ENCODE measurements at places on chromosomes 16 and 17.

GRCh38 chr16:73268366-73268993, 220.6 kb upstream of the ZFHX3 start:
- peak; percentile 40 for DNase-seq

- no peak for DNase-seq
Measured at GRCh38 chr16:112153-112840, 26.2 kb downstream of the NPRL3 start.

GRCh38 chr17:17900615-17901520, 64.1 kb upstream of the SREBF1 start:
- no peak for DNase-seq

DNA sequence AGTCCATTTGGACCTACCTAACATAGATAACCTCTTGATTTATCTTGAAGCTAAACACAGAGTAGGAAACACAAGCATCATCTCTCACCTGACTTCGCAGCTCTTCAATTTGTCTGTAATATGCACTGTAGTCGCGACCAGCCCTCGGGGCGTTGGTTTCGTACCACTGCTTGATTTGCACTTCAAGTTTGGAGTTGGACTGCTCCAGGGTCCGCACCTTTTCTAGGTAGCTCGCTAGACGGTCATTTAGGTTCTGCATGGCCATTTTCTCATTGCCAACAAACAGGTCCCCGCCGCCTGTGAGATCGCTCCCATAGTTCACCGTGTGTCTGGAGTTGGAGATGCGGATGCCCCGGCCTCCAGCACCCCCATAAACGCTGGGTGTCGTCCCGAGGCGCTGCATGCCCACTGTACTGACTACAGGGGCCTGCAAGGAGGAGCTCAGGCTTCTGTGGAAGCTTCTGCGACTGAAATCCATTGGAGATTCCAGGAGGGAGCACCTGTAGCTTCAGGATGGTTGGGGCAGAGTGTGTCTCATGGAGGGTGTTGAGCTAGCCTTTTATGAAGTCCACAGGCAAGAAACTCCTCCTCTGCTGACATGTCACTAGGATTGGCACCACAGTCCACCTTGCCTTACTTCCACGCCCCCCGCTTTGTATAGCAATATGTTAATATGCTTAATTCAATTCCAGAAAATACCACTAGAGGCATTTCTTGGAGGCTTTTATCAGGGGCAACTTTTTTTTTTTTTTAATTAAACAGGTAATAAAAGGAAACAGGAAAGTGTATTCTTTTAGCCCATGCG, at the start of gene KRT20:
TSS of gene KRT20 (minus strand) at position 535 of the 805 bp plus-strand sequence. CDS start at position 478, 57 bp downstream.
- no peak for DNase-seq

DNA sequence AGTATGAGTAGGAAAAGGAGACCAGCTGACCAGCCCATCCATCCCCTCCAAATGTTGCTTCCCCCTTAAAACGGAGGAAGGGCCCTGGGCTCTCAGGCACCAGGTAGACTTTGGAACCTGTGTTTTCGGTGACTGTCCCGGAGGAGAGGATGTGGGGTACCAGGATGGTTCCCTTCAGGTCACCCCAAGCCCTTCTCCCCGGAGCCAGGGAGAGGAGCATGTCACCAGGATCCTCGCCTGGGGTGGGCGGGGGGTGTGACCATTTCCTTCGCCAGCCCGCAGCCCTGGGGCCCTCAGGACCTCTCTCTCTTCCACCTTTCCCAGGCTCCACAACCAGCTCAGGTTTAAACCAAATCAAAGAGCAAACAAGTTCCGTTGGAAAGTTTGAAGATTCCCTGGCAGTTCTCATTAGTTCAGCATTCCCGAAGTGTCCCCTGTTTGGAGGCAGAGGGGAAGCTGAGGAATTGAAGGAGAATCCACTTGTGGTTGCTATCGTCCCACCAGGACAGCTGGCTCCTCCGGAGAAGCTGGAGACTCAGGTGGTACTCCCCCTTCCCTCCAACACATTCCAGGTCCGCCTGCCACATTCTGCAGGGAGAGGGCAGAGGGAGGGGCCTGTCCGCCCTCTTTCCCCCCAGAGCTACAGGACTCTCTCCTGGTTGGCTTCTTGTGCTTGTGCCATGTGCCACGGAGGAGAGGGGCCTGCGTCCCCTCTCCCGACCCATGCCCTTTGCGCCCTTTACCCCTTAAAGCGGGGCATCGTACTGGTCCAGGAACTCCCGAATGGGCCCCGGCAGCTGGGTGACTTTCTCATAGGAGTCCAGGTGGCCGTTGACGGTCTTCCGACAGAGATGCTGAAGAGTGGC, 2.0 kb downstream of the SOCS3 start:
- no peak for DNase-seq

DNA sequence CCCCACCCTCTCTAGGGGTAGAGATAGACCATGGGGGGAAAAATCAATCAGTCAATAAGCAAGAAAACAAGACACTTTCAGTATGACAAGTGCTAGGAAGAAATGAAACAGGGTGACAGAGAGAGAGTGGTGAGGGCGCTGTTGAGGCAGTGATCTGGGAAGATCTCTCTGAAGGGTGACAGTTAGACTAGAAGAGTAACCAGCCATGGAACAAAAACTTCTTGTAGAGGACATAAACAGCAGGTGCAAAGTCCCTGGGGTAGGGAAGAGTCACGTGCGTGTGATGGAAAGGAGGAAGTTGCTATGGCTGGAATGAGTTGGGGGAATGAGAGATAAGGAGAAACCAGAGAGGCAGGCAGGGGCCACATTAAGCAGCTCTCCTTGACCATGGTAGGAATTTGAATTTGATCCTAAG, 16.8 kb upstream of the EMP2 start:
- no peak for DNase-seq

DNA sequence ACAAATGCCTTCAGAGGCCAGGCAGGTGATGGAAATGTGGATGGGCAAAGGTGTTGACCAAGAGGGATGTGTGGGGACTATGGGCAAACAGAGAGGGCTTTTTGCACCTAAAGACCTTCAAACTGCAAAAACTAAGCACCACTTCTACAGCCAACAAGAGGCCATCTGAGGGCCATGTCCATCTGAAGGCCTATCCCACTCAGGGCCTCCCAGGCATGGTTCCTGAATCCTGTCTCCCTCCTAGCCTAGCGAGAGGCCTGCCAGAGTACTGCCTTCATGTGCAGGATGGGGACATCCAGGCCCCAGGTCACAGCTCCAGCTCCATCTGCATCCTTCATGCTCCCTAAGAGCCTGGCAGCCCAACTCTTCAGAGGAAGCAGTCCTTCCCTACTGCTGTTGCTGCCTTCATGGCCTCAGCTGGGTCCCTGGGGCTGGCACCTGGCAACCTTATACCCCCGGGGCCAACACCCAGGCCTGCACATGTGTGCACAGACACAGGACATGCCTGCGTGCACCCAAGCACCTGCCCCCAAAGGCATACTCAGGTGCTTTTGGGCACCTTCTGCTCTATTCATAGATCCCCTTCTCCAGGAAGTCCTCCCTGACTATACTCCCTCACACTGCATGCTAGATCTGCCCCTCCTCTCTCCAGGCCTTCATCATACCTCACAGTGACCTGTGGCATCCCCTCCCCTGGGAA, 95.2 kb downstream of the C16orf78 start:
- no peak for DNase-seq

- no peak for DNase-seq
Measured at GRCh38 chr17:27241346-27241946, 52.5 kb upstream of the WSB1 start.

GRCh38 chr16:12942861-12943260, 41.5 kb downstream of the SHISA9 start:
- no peak for DNase-seq

DNA sequence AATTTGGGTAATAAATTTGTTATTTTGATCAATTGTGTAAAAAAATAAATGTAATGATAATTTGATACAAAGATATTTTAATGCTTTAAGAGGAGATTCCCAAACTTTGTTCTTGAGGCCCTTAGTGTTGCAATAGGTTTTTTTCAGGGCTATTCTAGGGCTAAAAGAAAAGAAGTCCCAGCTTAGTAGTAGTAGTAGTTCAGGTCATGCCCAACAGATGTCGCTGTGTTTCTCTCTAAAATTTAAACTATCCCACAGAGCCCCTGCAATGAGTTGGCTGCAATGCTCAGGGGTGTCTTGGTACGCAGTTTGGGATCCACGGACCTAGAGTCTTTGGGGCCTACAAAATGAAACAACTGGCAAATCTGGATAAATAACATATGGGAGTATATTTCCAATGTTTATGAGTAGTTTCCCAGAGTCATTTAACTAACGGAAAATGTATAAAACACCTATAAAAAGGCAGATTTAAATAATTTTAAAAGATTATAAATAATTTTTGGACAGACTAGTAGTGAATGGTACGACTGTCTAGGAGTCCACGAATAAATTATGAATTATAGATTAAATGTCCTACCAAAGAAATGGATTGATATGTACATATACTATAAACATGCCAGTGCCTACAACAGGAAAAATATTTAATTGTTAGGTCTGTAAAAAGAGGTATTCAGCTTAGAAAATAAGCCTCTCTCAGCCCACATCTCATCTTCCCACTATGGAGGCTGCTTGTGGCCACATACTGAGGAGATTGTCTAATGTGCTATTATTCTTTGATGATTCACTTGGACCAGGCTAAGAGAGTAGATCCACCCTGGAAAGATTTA, 228.5 kb upstream of the PMFBP1 start:
- peak; percentile 79 for DNase-seq

GRCh38 chr17:73591296-73592078, 52.8 kb downstream of the SDK2 start:
- DNase-seq, result no peak

DNA sequence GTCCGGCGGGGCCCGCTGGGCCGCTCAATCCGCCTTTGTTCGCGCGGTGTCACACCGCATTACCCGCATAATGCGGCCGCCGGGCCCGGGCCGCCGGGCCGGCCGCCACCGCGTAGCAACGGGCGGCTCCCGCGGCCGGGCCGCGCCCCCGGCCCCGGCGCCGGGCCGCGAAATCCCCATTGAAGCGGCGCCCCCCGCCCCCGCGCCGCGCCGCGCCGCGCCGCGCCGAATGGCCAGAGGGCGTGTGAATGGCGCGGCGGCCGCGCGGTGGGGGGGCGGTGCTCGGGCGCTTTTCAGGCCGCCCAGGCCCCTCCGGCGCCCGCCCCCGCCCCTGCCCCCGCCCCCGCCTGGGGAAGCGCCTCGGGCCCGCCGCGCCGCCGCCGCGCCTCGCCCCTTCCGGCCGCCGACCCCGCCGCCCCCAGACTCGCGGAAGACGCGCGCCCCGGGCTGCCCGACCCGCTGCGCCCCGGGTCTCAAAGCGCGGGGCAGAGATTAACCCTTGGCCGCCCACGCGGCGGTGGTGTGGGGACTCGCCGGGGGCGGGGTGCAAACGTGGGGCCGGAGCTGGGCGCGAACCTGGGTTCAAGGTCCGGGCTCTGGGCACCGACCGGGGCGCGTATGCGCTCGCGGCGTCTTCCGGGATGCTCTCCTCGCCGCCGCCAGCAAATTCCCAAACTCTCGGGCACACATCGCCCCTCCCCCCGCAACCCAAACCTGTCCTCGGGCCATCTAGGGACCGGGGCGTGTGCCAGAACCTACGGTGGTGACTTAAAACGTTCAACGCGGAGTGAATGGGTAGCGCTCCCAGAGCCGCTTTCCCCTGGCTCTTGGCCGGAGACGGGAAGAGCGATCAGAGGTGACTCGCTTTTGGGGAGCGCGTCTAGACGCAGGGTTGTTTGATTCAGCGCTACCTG, 46.7 kb downstream of the WNT3 start:
- DNase-seq, result peak; percentile 46

- no peak for DNase-seq
Measured at GRCh38 chr16:8644211-8645140, 23.0 kb downstream of the METTL22 start.

GRCh38 chr16:26963109-26963508, 103.6 kb upstream of the C16orf82 start:
- no peak for DNase-seq

DNA sequence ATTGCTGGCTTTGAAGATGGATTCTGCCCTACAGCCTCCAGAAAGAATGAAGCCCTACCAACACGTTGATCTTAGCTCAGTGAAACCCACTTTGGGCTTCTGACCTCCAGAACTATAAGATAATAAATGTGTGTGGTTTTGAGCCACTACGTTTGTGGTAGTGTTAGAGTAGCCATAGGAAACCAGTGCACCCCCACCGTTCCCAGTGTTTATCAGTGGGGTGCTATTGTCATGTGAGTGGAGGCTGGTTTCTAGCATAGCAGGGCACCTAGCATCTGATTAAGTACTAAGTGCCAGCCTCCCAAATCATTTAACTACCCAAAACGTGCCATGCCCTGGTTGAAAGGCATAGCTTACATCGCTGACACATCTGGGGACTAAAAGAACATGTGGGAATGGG, 423.9 kb downstream of the UTP18 start:
- no peak for DNase-seq

- no peak for DNase-seq
Measured at GRCh38 chr16:28573738-28574718, 20.3 kb downstream of the SGF29 start.

DNA sequence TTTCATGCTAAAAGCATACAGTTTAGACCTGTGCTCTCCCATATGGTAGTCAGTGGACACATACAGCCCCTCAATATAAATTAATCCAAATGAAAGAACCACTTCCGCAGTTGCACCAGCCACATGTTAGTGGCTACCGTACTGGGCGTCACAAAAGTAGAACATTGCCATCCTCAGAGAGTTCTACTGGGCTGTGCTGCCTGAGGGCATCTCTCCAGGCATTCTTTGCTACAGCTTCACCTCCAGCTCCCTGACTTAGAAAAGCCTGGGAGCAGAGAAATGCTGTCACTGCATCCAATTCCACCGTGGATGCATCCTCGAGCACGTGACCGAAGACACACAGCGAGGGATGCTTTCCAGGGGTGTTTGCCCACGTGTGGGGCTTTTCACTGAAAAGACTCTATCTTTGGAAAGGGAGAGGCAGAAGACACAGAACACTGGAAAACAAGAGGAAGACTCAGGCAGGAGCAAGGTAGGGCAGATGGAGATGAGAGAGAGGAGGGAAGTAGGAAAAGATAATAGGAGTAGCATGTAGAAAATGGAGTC, 86.4 kb downstream of the GAS7 start:
- no peak for DNase-seq

GRCh38 chr16:20997147-20997546, 96.6 kb downstream of the LYRM1 start:
- no peak for DNase-seq

GRCh38 chr17:30808785-30809286, 15.7 kb downstream of the CRLF3 start:
- DNase-seq, result no peak

GRCh38 chr17:29870836-29871465, 59.1 kb downstream of the SSH2 start:
- peak; percentile 66 for DNase-seq

DNA sequence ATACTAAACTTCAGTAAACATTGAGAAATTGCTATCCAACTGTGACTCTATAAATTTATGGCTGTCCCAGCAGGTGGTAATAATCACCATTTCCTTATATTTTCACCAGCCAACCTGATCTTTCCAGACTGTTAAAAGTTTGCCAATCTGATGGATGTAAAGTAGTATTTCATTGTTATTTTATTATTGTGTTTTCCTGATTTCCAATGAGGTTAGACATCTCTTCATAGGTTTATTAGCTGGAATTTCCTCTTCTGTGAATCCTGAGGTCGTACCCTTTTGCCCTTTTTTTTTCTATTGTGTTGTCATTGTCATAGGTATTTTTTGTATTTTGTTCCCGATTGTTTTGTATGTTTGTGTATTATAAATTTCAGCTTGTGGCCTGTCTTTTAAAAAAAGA, 31.7 kb downstream of the BMERB1 start:
- no peak for DNase-seq
